ENCODE measurements at places on chromosomes 5 and 9.

DNA sequence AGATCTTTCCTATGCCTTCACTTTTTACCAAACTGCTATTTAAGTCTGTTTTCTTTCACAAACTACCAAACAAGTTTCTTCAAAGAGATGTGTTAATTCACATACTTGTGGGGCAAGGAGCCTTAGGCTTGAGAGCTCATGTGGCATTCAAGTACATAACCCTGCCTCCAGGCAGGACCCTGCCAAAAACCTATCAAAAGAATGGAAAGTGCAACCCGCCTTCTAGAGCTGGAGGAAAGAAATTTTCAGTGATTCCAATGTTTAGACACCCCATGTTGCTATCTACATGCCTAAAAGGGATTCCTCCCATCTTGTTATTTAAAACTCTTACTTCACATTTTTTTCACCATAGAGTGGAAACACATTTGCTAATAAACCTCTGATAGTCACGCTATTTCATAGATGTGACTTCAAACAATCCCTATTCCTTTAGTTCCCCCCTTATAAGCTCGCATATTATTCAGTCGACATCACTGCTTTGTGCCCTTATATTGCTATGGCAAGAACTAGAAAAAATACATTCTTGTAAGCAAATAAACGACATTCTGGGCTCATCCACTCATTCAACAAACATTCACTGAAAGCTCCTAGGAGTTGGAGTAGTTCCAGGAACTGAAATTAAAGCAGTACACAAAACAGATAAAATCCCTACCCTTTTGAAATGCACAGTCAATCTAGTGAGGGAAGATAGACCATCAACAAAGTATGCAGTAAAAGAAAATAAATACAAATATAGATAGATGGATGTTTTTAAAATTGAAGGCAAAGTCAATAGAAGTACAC, 518.1 kb downstream of the ELAVL2 start:
- DNase-seq = peak; percentile 37

DNA sequence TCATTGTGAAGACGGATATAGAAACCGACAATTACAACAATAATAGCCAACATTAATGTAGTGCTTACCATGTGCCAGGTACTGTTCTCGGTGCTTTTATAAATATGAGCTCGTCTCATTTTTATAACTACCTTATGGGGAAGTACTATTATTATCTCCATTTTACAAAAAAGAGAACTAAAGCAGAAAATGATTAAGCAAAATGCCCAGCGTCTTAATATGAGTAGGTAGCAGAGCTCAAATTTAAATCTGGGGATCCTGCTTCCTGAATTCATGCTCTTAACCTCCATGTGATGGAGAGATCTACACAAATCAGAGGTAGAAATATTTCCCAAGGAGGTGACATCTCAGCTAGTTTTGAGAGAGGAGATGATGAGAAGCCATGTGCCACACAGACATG, 256.9 kb downstream of the TRIM32 start:
- no peak for DNase-seq

- no peak for DNase-seq
Measured at GRCh38 chr5:137751869-137752491, 2.2 kb downstream of the HNRNPA0 start.

- no peak for DNase-seq
Measured at GRCh38 chr9:120713257-120714087, 798 bp downstream of the MEGF9 start.

DNA sequence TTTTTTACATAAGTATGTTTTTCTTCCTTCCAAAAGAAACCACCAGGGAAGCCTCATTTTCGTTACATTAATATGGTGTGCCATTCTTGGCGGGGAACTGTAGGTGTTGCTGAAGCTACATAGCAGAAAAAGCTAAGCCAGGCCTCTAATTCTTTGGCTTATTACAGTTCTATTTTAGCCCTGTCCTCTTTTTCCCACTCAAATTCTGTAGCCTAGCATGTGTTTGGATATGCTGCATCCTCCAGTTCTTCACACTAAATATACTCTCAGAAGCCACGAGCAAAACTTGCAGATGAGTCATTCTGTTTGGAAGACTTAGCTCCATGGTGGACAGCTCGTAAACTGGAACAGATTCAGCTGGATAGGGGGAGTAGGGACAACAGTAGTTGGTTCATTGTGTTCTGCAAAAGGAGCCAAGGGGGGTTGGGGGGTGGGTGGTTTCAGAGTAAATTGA, 369.4 kb downstream of the TMEM161B start:
- no peak for DNase-seq

DNA sequence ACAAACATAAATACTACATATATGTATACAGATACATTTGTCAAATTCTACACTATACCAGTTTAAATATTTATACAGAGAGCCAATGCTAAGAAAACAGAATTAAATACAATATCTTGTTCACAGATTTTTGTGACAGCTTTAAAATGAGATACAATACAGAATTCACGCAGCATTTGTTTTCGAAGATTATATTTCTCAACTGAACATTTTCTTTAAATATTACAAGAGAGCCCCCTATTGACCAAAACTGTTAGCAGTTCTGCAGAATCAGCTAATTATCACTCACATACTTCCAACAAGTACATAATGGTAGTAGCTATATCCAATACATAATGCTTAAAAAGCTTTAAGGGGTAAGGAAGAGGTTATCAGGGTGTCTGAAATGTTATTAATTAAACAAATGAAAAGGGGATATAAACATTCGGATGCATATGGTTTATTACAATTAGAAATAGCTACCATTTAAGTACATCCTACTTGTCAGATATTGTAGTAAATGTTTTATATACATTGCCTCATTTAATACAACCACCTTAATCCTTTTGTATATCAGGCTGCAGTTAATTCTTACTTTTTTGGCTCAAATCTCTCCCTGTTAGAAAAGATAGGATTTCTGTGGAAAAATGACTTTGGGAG, 31.7 kb downstream of the ZDHHC21 start:
- DNase-seq = peak; percentile 79

DNA sequence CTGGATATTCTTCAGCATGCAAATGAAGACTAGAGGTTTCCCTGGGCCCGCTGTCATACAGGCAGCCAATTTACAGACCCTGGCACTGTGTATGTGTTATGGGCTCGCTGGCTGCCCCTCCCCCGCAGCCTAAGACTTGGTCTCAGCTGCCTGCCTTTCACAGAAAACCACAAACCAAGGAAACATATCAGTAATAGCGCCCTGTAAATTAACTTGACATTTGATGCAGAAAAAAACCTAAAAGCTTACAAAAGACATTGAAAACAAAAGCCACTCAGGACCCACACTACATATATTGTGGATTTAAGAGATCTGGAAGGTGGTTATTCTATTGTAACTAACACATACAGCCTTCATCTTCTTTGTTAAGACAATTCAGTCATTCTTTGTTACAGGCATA, 287.0 kb upstream of the TMEM161B start:
- no peak for DNase-seq

GRCh38 chr5:158843305-158843704, 256.4 kb downstream of the EBF1 start:
- no peak for DNase-seq

DNA sequence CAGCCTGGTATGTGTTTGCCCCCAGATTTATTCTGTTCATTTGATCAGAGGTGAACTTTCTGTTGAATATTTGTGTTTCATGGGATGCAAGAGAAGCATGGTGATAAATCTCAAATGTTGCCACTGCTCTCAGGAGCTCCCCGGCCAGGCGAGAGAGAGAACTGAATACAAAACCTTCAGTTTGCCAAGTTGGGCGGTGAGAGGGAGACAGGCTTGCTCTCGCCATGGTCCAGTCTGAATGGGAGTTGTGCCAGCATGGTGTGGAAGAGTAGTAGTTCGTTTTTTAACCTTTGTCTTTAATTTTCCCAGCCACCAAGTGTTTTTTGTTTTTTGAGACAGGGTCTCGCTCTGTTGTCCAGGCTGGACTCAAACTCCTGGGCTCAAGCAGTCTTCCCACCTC, 2.7 kb downstream of the NTMT1 start:
- no peak for DNase-seq

GRCh38 chr5:13511442-13511841, 433.0 kb downstream of the DNAH5 start:
- peak; percentile 49 for DNase-seq

- DNase-seq = peak; percentile 5
Measured at GRCh38 chr5:77518304-77518703, 26.2 kb upstream of the WDR41 start.

- no peak for DNase-seq
Measured at GRCh38 chr5:107367939-107368338, 302.8 kb downstream of the EFNA5 start.

All from NCI-H2081 (cell line).